B cell (primary cell): ENCODE measurements at places on chromosomes 11 and 22. TPM values are rescaled to one million over a fixed set of nuclear protein-coding genes. Genes with fewer than 3 reads are reported as not detected.
A peak's percentile ranks its signal among the peaks of the same experiment; 100 is the strongest.

- no peak for DNase-seq
- no peaks in the 10 kb centered on the region for H3K27me3 ChIP-seq
- H3K27ac ChIP-seq = no peak overlapping the region
Observed at GRCh38 chr11:129277198-129277843, 85.2 kb upstream of the ARHGAP32 start.

DNA sequence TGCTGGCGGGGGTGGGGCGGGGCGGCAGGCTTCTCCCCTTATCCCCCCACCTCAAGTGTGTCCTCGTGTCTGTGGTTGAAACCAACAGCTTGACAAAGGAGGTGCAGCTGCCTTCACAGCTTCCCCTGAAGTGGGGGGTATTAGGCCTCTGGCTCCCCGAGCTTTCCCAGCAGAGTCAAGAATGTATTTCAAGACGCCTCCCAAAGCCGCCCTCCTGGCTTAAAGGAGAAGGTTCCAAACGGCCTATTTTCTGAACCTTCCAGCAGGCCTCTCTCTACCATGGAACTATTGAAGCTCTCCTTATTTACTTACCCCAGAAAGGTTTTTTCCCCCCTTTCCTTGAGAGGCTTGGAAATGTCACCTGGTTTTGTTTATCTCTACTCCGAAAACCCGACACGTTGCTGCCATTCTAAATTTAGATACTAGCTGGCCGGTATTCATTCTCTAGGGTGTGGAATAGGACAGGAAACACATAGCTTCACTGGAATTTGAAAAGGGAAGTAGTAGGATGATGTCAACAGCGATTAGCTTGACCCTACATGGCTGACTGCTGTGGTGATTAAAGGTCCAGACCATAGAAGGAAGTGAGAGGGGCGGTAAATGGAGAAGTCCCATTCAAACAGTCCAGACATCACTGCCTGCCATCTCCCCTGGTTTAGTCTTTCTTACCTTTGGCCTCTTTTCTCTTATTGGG, 671 bp upstream of the PICALM start:
- no peaks in the 10 kb centered on the region for H3K36me3 ChIP-seq
- peaks cover 28% of the 10 kb centered on the region for H3K4me1 ChIP-seq
- no peak for DNase-seq
- H3K27me3 ChIP-seq = no peaks in the 10 kb centered on the region
- peak overlapping the region; percentile 88 for H3K27ac ChIP-seq

GRCh38 chr11:128409476-128409875, 177.9 kb downstream of the ETS1 start:
- peaks cover 5% of the 10 kb centered on the region for H3K4me1 ChIP-seq
- no peak for DNase-seq
- H3K4me3 ChIP-seq = no peak overlapping the region
- no peaks in the 10 kb centered on the region for H3K27me3 ChIP-seq

GRCh38 chr11:44626645-44627044, 61.2 kb downstream of the CD82 start:
- no peak overlapping the region for H3K27ac ChIP-seq
- no peaks in the 10 kb centered on the region for H3K27me3 ChIP-seq
- peaks cover 7% of the 10 kb centered on the region for H3K36me3 ChIP-seq
- no peak for DNase-seq

DNA sequence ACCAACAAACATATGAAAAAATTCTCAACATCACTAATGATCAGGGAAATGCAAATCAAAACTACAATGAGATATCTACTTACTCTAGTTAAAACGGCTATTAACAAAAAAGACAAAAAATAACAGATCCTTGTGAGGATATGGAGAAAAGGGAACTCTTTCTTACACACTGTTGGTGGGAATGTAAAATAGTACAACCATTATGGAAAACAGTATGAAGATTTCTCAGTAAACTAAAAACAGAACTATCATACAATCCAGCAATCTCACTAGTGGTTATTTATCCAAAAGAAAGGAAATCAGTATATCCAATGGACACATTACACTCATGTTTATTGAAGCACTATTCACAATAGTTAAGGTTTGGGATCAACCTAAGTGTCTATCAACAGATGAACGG, 3.9 kb downstream of the HBE1 start:
- no peak for DNase-seq
- no peak overlapping the region for H3K27ac ChIP-seq
- H3K27me3 ChIP-seq = no peaks in the 10 kb centered on the region
- no peaks in the 10 kb centered on the region for H3K4me1 ChIP-seq
- H3K36me3 ChIP-seq = no peaks in the 10 kb centered on the region

The GSTT2B gene
- not detected in 2 replicates for total RNA-seq

The TMPRSS6 gene
- 0.15 TPM in 1 of 2 replicates, not detected in the other for total RNA-seq

The PRAME gene
- total RNA-seq = 0.15 TPM in 1 of 2 replicates, not detected in the other

The OR8B3 gene
- not detected in 2 replicates for total RNA-seq

DNA sequence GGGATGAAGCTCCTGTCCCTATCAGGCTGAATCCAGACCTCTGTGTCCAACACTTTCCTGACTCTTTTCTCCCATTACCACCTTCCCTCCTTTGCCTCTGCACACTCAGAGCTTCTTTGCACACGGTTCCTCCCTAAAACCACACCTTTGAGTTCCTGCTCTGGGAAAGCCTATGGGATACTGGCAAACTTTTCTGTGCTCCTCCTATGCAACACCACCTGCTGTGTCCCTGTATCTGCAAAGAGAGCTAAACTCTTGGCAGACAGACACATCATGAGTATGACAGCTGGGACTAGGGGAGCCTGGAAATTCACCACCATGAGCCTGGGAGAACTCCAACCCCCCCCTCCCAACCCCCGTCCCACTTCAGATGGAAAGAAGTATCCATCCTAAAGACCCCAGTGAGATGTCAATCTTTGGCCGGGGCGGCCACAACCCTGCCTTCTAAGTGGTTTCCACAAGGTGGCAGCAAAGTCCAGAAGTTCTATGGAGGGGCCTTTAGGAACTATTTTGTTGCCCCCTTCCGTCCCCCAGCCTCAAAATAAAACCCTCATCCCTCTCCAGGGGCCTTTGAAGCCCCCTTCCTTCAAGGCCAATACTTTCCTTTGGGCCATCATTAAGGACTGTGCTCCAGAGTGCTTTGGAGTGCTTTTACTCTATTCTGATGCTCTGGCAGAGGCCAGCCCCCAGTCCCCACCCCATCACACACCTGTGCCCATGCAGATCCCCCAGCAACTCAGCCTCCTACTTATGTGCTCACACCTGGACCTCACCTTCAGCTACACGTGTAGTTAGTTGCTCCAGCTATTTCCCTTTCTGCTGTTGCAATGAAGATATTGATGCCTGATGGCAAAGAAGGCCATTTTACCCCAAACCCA, 19.4 kb downstream of the HTR3A start:
- H3K4me3 ChIP-seq = no peak overlapping the region
- peaks cover 3% of the 10 kb centered on the region for H3K27me3 ChIP-seq
- peak; percentile 66 for DNase-seq
- H3K36me3 ChIP-seq = peaks cover 3% of the 10 kb centered on the region
- H3K27ac ChIP-seq = no peak overlapping the region

The SLC22A8 gene
- not detected in 2 replicates for total RNA-seq

The DDTL gene
- total RNA-seq = 4.1 and 5.0 TPM in 2 replicates

DNA sequence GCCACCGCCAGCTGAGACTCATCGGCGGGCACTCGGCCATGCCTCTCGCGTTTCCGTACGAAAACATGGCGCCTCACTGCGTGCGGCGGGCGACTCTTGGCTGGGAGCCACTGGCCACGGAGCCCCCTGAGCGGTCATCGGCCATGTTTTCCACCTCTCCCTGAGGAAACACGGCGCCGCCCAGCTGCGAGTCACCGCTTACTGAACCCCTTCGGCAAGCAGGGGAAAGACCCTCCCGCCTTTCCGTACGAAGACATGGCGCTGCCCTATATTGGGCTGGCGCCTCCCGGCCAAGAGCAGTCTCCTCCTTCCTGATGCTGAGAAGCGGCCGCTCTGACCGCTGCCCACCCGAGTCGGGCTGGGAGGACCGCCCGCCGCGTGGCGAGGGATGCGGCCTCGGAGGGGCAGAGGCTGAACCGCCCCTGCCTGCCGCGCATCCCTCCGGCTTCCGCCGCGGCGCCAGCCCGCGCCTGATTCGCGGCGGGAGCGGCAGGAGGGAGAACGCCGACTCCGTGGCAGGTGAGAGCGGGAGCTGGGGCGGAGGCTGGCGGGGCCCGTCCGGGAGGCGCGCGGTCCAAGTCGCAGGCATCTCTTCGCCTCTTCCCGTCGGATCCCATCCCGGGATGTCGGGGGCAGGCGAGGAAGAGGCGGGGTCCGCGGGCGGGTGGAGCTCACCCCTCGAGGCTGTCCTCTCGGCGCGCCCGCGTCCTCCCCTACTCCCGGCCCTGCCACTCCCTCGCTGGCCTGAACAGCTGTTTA, at the start of gene TCP11L1:
TSS of gene TCP11L1 (plus strand) at position 299 of the 759 bp plus-strand sequence. CDS start 4,202 bp downstream, outside the sequence.
- no peaks in the 10 kb centered on the region for H3K27me3 ChIP-seq
- peak within 1 kb of the TSS; percentile 99 for H3K4me3 ChIP-seq
- peak within 1 kb of the TSS; percentile 88 for H3K27ac ChIP-seq
- peaks cover 8% of the 10 kb centered on the region for H3K4me1 ChIP-seq
- peaks cover 4% of the 10 kb centered on the region for H3K36me3 ChIP-seq
- peak; percentile 90 for DNase-seq

DNA sequence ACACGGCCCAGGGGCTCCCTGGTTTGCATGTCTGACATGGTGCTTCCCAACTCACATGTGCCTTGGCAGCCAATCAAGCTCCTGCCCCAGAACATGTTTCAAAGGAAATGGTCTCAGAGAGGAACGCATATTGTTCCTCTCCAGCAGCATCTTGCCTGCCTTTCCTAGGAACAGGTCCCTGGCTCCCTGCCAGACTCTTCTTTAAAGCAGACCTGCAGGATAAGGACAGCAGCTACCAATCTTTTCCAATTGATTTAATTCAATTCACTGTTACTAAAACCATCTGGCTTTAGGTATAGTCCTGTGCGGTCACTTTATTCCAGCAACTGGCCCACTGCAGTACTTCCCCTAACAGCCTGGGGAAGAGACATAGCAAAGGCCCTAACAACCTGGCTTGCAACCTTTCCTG, 79.9 kb downstream of the AMBRA1 start:
- H3K27ac ChIP-seq = no peak overlapping the region
- H3K4me1 ChIP-seq = no peaks in the 10 kb centered on the region
- no peak overlapping the region for H3K4me3 ChIP-seq

- H3K27me3 ChIP-seq = no peaks in the 10 kb centered on the region
- no peaks in the 10 kb centered on the region for H3K36me3 ChIP-seq
- H3K27ac ChIP-seq = no peak overlapping the region
- no peak overlapping the region for H3K4me3 ChIP-seq
- H3K4me1 ChIP-seq = no peaks in the 10 kb centered on the region
Observed at GRCh38 chr11:5203366-5203765, 2.9 kb upstream of the OR51V1 start.

DNA sequence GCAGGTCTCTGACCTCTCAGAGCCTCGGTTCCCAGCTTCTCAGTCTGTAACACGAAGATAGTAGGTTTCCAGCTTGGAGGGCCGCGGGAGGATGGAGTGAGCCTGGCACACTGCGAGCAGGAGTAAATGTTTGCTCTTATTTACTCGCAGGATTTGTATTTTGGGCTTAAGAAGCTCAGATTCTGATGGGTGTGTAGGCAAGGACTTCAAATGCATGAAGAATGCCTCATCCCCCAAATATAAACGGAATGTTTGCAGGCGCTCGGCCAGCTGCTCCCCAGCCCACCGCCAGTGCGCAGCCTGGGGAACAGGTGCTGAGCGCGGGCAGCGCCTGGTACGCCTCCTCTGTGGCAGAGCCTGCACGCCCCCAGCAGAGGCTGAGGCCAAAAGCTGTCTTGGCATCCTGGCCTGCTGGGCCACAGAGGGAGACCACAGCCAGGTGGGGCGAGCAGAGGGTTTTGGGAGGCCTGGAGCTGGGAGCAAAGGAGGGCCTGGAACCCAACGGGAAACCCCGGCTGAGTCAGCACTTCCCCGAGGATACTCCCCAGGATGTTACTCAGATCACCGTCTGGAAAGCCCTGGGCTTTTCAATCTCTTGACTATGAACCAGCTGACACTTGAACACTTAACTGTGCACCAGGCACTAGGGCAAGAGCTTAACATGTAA, 9.4 kb downstream of the EHD1 start:
- H3K36me3 ChIP-seq = no peaks in the 10 kb centered on the region
- no peak overlapping the region for H3K4me3 ChIP-seq
- no peaks in the 10 kb centered on the region for H3K27me3 ChIP-seq
- H3K27ac ChIP-seq = peak overlapping the region; percentile 37
- DNase-seq = peak; percentile 44
- peaks cover 96% of the 10 kb centered on the region for H3K4me1 ChIP-seq

The MMP10 gene
- total RNA-seq = not detected in 2 replicates

DNA sequence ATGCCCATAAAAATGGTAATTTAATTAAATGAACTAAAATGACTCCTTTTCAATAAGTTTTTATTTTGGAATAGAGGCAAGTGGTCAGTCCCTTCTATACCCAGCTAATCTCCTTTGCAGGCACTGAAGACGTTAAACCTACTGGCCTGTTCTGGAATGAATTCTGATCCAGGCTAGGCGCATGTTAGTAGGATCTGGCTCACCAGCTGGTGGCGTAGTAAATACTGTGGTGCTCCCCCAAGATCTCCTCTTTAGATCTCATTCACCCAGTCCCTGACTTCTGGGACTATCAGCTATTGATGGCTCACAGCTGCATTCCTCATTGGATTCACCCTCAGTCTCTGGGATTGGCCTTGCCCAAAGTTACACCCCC, 173.7 kb upstream of the DDI1 start:
- H3K4me1 ChIP-seq = peaks cover 7% of the 10 kb centered on the region
- no peaks in the 10 kb centered on the region for H3K36me3 ChIP-seq
- no peak overlapping the region for H3K4me3 ChIP-seq
- no peak overlapping the region for H3K27ac ChIP-seq
- DNase-seq = no peak

GRCh38 chr11:67355023-67355793, 1.9 kb upstream of the POLD4 start:
- DNase-seq = no peak
- peaks cover 73% of the 10 kb centered on the region for H3K4me1 ChIP-seq
- H3K27me3 ChIP-seq = no peaks in the 10 kb centered on the region
- H3K36me3 ChIP-seq = no peaks in the 10 kb centered on the region
- H3K27ac ChIP-seq = peak overlapping the region; percentile 94

The LRRC74B gene
- total RNA-seq = 0.12 and 0.17 TPM in 2 replicates

The RIC3 gene
- total RNA-seq = 73.0 and 74.6 TPM in 2 replicates

DNA sequence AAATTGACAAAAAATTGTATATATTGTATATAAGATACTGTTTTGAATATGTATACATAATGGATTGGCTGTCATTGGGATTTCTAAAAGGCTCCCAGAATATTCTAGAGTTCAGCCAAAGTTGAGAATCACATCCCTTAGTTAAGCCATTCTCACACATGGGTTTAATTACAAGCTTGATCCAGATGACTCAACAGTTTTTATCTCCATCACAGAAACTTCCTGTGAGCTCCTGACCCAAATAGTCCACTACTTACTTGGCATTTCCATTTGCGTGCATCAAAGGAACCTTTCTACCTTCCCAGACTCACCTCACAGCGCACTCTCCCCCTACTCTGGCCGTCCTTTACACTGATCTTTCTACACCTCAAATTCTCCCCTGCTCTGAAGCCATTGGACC, 184.8 kb upstream of the ARHGAP20 start:
- DNase-seq = no peak
- no peaks in the 10 kb centered on the region for H3K36me3 ChIP-seq
- H3K27me3 ChIP-seq = no peaks in the 10 kb centered on the region
- no peak overlapping the region for H3K27ac ChIP-seq
- H3K4me3 ChIP-seq = no peak overlapping the region
- H3K4me1 ChIP-seq = no peaks in the 10 kb centered on the region

The BTBD18 gene
- total RNA-seq = not detected in 2 replicates

The TMEM25 gene
- 16.3 and 16.9 TPM in 2 replicates for total RNA-seq

The LGALS12 gene
- not detected in 2 replicates for total RNA-seq

The STK33 gene
- total RNA-seq = 9.3 and 13.2 TPM in 2 replicates
